Activated T-cell treated with anti-CD3 and anti-CD28 coated beads, Interleukin-2, amount 50 U/mL, for 1 hour (primary cell): ENCODE measurements at places on chromosomes 12 and 14.

- DNase-seq = no peak
These were observed 14.3 kb downstream of the B4GALNT3 start for GRCh38 chr12:473863-474577.

DNA sequence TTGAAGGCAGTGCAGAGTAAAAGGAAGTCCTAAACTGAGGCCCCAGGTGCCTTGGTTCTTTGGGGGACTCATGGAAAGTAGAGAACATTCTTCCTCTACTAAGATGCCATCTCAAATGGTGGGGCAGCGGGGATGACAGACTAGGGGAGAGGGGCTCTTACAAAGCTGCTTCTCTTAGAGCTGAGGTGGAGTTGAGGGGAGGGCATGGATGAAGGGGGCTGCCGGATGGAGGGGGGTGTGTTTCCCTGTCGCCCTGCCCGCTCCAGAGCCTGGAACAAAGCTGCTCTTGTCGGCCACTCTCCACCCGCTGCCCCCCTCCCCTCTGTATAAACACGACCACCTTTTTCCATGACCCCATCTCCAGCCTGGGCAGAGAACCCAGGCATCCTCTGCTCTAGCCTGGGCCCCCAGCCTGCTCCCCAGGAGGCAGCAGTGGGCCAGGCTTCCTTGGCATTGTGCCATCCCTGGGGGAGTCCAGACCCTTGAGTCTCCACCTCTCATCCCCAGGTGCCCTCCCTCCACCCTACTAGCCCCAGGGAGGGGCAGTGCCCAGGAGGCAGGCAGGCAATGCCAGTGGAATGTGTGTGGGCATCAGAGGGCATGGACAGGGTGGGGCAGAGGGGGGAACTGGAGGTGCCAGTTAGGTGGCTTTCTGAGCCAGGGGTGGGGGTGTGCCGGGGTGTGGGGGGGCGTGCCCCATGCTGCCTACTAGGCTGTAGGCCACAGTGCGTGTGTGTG, 1.7 kb downstream of the RARG start:
- DNase-seq = no peak

- DNase-seq = no peak
These were observed 253.1 kb upstream of the BTG1 start for GRCh38 chr12:92398565-92399309.

GRCh38 chr12:57208631-57209282, 7.8 kb upstream of the NXPH4 start:
- no peak for DNase-seq

- no peak for DNase-seq
These were observed 295.1 kb downstream of the GRIN2B start for GRCh38 chr12:13686260-13686659.

GRCh38 chr12:127360580-127360979, 906.4 kb upstream of the TMEM132C start:
- no peak for DNase-seq

GRCh38 chr14:26218861-26219260, 379.0 kb downstream of the NOVA1 start:
- DNase-seq = no peak

GRCh38 chr14:23104591-23105347, at the start of gene CIROP:
Gene CIROP, minus strand, starts transcription at chr14:23104989. Its CDS starts 69 bp downstream, at chr14:23104920.
- DNase-seq = no peak

- DNase-seq = no peak
These were observed 34.9 kb upstream of the GPR68 start for GRCh38 chr14:91279354-91279753.

DNA sequence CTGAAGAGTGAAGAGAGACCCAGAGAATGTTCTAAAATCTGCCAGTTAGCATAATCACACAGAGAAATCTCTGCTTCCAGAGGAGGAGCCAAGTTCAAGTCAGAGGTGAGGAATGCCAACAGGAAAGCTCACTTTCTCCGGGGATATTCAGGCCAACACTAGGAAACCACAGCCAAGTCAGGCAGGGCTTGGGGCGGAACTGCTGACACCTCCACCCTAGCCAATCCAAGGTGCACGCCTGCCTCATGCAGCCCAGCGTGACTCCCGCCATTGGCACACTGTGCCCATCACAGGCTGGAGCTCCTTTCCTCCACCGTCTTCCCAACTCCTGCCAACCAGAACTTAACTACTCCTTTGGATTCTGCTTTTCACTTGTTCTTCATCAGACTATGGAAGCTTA, 374.3 kb upstream of the CCDC196 start:
- DNase-seq = no peak

GRCh38 chr12:110012659-110013058, 13.4 kb downstream of the ANKRD13A start:
- no peak for DNase-seq

GRCh38 chr14:47211263-47211662, 464.1 kb downstream of the MDGA2 start:
- DNase-seq = no peak

DNA sequence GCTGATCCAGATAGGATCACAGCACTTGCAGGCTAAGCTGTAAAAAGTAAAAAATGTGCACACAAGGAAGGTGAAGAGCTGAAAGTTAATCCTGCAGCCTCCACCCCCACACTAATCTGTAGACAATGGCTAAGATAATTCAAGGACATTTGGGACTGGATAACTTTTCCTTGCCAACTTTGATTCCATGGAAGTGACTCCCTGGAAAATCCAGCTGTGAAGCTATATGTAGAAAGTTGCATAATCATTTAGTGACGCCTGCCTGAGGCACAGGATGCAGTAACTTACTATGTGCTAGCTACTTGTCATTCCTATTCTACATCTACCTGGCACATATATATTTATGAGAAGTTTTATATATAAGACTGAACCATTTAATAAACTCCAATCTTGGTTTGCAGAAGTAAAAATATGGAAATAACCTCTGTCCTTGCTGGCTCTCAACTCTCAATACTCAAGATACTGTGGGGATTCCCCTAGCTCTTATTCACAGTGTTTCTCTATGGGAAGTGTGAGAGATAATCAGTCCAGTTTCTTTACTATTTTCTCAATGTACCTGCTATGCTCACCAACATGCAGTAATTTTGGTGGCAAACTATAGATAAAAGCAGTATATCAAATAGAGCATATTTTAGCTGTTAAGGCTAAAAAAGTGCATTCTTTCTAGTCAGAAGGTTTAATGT, 14.8 kb downstream of the LDHB start:
- DNase-seq = no peak

DNA sequence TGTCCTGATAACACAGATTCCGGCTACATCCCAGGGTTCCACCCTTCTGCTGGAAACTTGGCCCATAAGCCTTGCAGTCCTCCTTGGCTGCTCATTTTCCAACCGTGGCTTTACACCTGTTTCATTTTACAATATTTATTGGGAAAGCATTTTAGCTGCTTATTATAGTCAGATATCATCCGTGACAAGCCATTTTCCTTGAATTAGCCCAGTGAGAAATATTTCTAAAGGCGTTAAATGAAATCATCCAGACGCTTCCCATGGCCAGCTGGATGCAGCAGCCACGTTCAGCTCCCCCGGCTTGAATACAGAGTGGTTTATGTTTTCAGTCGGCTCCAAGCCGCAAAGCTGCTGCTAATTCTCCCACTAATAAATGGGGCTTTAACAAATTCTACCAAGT, 245.0 kb upstream of the PELI2 start:
- DNase-seq = no peak
